Activated T-cell treated with anti-CD3 and anti-CD28 coated beads, Interleukin-2, amount 50 U/mL, for 72 hours (primary cell): ENCODE measurements at places on chromosomes 6 and 20. TPM values are rescaled to one million over a fixed set of nuclear protein-coding genes. Genes with fewer than 3 reads are reported as not detected.

DNA sequence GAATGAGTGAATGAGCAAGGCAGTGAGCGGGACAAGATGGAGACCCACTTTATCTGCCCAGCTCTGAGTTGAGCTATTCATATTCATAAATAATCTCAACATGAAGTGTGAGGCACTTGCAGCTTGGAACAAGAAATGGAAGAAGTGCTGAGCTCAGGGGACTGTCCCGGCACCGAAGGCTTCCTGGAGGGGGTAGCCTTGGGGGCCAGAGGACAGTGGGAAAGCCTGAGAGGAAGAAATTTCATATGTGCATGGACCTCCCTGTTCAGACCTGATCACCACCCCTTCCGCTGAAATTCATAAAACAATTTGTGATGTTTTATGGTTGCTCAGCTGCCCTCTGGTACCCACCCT is 103.2 kb downstream of the TOX2 start:
- DNase-seq, result no peak
- no peaks in the 10 kb centered on the region for H3K36me3 ChIP-seq
- no peaks in the 10 kb centered on the region for H3K27me3 ChIP-seq
- H3K4me3 ChIP-seq, result no peak overlapping the region

The OPRM1 gene
- total RNA-seq, result not detected

DNA sequence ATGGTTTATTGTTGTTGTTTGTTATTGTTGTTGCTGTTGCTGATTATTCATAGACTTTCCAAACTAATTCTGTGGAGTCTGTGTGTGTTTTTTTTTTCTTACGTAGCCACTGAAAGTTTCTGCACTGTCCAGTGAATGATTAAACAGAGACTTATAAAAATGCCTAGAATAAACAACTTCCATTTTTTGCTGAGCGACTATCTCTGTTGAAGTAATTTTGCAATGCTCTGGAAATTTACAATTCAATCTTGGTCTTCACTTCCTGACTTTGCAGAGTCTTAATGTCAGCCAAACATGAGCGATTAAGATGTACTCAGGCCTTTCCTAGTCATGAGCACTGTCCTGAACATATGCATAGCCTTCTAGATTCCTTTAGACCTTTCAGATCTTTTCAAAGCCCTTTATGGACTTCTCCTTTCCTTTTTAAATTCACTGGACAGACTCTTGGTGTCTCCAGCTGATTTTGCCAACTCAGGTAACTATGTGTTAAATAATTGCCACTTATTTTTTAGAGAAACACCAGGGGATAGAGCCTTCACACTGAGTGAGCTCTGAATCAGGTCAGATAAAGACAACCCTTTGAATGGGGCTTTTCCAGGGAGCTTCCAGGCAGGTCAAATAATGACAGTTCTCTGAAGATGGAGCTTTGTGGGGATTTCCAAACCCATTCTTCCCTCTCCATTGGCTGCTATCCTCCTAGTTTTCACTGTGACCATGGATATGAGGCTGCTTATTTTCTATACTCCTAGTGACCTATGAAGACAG is 622.8 kb upstream of the EPHA7 start:
- H3K36me3 ChIP-seq, result no peaks in the 10 kb centered on the region
- H3K4me3 ChIP-seq, result no peak overlapping the region
- DNase-seq, result no peak

DNA sequence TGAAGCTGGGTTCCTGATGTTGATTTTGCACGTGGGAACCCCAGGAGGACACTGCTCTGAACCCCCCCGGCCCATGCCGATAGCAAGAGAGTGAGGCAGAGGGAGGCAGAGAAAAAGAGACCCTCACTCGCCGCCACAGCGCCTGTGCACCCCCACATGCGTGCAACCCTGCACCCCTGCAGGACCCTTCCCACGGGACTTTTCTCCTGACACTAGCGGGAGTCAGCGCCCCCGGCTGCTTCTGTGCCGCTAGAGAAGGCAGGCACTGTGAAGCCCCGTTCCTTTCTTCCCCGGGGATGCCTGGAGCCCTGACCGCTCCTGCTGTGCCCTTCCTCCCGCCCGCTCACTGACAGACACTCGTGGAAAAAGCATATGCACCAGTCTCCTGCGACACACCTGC is 67.4 kb downstream of the GMPR start:
- peaks cover 5% of the 10 kb centered on the region for H3K36me3 ChIP-seq
- H3K4me1 ChIP-seq, result peaks cover 27% of the 10 kb centered on the region
- H3K27me3 ChIP-seq, result no peaks in the 10 kb centered on the region
- H3K4me3 ChIP-seq, result peak overlapping the region; percentile 51

- H3K36me3 ChIP-seq, result peaks cover 2% of the 10 kb centered on the region
- no peak overlapping the region for H3K4me3 ChIP-seq
- no peaks in the 10 kb centered on the region for H3K4me1 ChIP-seq
- no peaks in the 10 kb centered on the region for H3K27me3 ChIP-seq
- H3K27ac ChIP-seq, result no peak overlapping the region
- no peak for DNase-seq
These were observed 402.5 kb downstream of the PRKN start for GRCh38 chr6:162325051-162325450.

The CALHM5 gene
- total RNA-seq, result not detected

DNA sequence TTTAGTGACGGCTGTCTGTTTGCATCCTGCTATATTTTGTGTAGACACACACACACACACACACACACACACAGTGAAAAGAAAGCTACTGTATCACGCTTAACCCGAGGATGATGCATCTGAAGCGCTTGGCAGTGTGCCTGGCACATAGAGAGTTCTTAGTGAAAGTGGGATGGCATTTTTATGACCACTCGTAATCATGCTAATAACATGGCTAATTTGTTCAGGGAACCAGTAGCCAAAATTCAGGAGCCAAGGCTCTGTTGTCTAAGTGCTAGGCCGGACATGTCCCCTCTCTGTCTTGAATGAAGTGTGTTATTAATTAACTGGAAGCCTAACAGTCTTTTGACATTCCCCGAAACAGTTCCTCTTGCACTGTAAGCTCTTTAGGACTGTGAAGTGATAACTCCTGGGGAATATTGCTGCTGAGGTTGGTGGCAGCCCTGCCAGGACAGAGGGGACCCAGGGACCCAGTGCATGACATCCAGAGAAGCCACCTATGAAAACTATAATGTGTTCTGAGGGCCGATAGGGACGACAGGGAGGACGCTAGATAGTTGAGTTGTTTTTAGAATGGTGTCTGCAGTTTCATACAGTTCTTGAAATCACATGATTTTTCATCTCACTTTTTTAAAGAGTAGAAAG is 45.0 kb upstream of the IRF4 start:
- H3K4me3 ChIP-seq, result no peak overlapping the region
- DNase-seq, result no peak
- no peak overlapping the region for H3K27ac ChIP-seq
- peaks cover 11% of the 10 kb centered on the region for H3K36me3 ChIP-seq

DNA sequence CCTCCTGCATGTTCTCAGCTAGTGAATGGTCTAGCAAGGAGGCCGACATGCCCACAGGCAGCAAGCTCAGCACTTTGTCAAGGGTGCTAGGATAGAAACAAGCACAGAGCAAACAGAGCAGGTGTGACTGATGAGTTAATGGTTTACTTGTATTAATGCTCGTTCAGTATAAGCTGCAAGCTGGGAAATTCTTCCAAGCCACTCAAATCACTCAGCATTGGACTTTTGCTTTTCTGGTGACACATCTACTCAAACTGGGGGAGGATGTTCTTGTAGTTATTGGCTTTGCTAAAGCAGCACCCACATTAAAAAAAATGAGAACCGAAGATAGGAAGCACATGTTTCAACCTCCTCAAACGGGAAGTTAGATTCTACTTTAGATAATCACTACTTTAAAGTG is 43.1 kb upstream of the NEDD9 start:
- H3K4me3 ChIP-seq, result peak overlapping the region; percentile 27
- H3K27ac ChIP-seq, result peak overlapping the region; percentile 74
- peaks cover 39% of the 10 kb centered on the region for H3K4me1 ChIP-seq
- no peaks in the 10 kb centered on the region for H3K27me3 ChIP-seq
- H3K36me3 ChIP-seq, result peaks cover 2% of the 10 kb centered on the region

DNA sequence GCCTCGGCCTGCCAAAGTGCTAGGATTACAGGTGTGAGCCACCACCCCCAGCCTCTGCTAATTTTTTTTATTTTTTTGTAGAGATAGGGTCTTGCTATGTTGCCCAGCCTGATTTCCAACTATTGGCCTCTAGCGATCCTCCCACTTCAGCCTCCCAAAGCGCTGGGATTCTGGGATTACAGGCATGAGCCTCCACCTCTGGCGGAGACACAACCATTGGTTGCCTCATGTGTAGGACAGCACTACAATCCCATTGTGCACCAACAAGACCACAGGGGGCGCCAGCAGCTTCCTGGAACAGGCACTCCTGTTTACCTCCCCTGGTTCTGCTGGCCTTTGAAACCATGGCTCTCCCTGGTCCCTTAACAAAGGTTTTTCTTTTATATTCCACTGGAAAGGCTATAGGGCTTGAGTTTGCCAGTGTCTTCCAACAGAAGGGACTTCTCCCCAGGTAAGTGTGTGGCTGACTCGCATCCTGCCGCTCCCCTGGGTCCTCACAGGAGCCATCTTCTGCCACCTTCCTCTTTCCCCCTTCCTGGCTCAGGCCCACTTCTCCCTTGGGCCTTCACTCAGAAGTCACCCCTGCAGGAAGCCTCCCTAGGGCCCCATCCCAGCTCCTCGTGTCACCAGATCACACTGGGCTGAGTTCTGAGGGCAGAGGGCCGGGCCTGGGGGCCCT is 39.2 kb upstream of the TLDC2 start:
- H3K36me3 ChIP-seq, result no peaks in the 10 kb centered on the region
- peak overlapping the region; percentile 86 for H3K4me3 ChIP-seq
- peaks cover 30% of the 10 kb centered on the region for H3K4me1 ChIP-seq

The MACROD2 gene
- not detected for total RNA-seq

DNA sequence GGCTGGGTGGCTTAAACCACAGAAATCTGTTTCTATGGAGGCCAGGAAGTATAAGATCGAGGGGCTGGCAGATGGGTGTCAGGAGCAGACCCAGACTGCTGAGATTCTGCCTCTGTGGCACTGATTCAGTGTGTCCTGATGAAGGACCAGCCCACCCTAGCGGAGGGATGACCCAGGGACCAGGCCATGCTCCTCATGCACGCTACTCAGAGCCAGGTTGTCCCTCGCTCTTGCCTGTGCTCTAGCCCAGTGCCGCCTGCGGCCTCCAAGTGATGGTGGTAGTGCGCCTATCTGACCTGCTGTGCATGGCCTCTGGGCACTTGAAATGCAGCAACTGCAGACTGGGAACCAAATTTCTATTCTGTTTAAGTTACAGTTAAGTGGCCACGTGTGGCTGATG is 13.1 kb upstream of the APMAP start:
- no peaks in the 10 kb centered on the region for H3K27me3 ChIP-seq
- no peak overlapping the region for H3K27ac ChIP-seq
- H3K4me1 ChIP-seq, result peaks cover 1% of the 10 kb centered on the region
- DNase-seq, result no peak
- H3K4me3 ChIP-seq, result no peak overlapping the region

The RAB32 gene
- total RNA-seq, result 1.5 TPM

DNA sequence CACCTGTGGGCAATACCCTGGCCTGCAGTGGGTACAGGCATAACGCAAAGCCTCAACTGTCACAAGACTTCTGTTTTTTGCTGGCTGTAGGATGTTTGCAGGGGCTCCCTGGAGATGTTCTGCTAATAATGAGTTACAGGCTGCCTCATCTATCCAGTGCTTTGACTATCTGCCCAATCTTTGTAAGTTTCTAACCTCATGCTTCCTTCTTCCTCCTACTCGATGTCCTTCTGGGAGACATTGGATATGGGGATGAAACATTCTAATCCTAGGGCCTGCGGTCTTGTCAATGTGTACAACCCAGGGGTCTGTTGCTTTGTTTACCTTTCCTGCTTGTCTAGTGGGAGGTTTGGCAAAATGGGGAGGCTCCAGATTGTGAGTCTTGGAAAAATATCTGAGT is 136.8 kb upstream of the TCF21 start:
- no peak for DNase-seq
- H3K27me3 ChIP-seq, result peaks cover 7% of the 10 kb centered on the region
- H3K4me1 ChIP-seq, result no peaks in the 10 kb centered on the region

The OTOR gene
- not detected for total RNA-seq

GRCh38 chr6:56668158-56668557 is 25.5 kb upstream of the DST start:
- no peak for DNase-seq
- no peaks in the 10 kb centered on the region for H3K27me3 ChIP-seq
- H3K27ac ChIP-seq, result no peak overlapping the region
- no peak overlapping the region for H3K4me3 ChIP-seq
- H3K4me1 ChIP-seq, result no peaks in the 10 kb centered on the region
- no peaks in the 10 kb centered on the region for H3K36me3 ChIP-seq

The VWA7 gene
- 3.3 TPM for total RNA-seq

DNA sequence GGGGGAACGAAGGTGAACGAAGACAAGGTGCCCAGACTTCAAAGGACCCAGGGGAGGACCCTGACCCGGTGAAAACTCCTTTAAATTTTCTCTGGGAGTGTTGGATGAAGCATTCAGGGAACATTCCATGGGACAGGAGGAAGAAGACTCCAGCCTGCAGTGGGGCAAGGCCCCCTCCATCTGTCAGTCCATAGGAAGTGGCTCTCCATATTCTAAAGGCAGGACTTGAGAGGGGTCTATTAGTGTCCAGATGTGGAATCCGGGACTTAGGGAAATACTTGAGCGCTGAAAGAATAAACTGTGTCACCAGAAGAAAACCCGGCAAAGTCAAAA is 3.2 kb upstream of the BPIFA2 start:
- H3K36me3 ChIP-seq, result peaks cover 3% of the 10 kb centered on the region
- DNase-seq, result no peak
- H3K27ac ChIP-seq, result no peak overlapping the region
- H3K4me3 ChIP-seq, result no peak overlapping the region
- H3K4me1 ChIP-seq, result no peaks in the 10 kb centered on the region

DNA sequence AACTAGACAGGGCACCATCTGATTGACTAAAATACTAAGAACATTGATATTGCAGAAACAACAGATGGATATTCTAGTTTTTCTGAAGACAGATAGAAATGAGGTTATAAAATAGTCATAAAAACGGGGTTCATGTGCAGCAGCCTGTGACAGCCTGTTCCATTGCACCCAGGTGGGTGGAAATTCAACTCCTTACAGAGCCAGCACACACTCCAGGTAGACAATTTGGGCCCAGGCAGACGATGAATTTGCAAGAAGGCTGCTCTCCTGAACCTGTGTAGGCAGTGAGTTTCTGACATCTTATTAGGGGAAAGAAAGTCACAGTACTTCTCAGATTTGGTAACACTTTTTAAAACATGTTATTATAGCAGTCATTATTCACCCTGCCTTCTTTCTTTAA is 414.1 kb downstream of the PHF3 start:
- no peaks in the 10 kb centered on the region for H3K27me3 ChIP-seq
- H3K27ac ChIP-seq, result no peak overlapping the region
- no peak overlapping the region for H3K4me3 ChIP-seq
- H3K36me3 ChIP-seq, result no peaks in the 10 kb centered on the region
- no peak for DNase-seq
- H3K4me1 ChIP-seq, result no peaks in the 10 kb centered on the region

GRCh38 chr6:134420614-134421181 is 102.8 kb upstream of the SGK1 start:
- no peak for DNase-seq
- no peak overlapping the region for H3K4me3 ChIP-seq
- H3K27ac ChIP-seq, result no peak overlapping the region
- H3K36me3 ChIP-seq, result no peaks in the 10 kb centered on the region

GRCh38 chr6:14795451-14795850 is 450.4 kb upstream of the JARID2 start:
- peaks cover 5% of the 10 kb centered on the region for H3K36me3 ChIP-seq
- no peak for DNase-seq
- H3K27ac ChIP-seq, result peak overlapping the region; percentile 68
- H3K27me3 ChIP-seq, result peaks cover 18% of the 10 kb centered on the region

- H3K27ac ChIP-seq, result peak overlapping the region; percentile 60
- H3K27me3 ChIP-seq, result no peaks in the 10 kb centered on the region
- peaks cover 3% of the 10 kb centered on the region for H3K36me3 ChIP-seq
These were observed 2.0 kb downstream of the NEDD9 start for GRCh38 chr6:11230158-11231107.
